ENCODE measurements at places on chromosomes 4 and X. TPM values are rescaled to one million over a fixed set of nuclear protein-coding genes. Genes with fewer than 3 reads are reported as not detected.

- DNase-seq = no peak
Observed at GRCh38 chr4:8555716-8556115, 24.5 kb upstream of the GPR78 start.

DNA sequence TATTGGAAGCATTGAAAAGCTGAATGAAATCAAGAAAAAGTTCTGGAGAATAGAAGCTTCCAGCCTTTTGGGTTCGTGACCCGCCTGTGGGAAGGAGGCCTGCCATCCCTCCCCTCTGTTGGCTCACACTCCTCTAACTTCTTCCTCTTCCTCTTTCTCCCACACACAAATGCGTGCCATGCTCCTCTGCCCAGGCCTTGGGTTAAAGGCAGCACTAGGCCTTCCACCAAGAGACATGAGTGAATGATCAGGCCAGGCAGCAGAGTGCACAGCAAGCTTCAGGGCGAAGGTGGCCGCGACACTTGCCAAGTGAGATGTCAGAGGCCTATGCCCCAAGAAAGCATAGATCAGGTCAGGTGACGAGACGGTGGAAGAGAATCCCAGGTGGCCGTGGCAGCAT, 38.4 kb downstream of the FAM193A start:
- DNase-seq = no peak

DNA sequence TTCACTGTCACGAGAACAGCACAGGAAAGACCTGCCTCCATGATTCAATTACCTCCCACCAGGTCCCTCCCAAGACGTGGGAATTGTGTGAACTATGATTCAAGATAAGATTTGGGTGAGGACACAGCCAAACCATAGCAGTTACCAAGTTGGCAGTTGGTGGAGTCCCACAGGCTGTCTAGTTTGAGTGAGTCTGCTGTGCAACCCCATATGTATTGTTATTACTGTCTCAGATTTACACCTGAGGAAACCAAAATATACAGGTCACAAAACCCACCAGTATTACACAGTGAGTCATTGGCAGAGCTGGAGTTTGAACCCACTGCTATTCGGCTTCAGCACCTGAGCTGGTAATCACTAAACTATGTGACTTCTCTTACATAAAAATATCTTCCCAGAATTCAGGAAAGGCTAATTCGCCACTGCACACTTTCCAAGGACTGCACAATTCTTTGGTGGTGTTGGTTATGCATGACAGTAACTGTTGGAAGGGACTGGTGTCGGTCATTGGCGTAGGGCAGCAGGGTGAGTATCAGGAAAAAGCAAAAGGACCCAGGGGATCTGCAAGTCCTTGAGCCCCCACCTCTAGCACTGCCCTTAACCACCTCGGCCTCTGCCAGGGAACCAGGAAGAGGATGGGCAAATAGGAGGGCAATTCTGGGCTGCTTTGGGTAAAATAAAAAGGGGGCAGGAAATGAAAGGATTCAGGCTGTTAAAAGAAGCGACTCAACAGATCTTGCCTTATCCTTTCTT, 110.1 kb downstream of the USP46 start:
- no peak for DNase-seq

- no peak for DNase-seq
Observed at GRCh38 chrX:37454537-37455285, 105.5 kb downstream of the PRRG1 start.

GRCh38 chr4:28730304-28730703, 1869.7 kb downstream of the STIM2 start:
- DNase-seq = no peak

GRCh38 chr4:114385195-114385985, 213.2 kb upstream of the UGT8 start:
- no peak for DNase-seq

- DNase-seq = no peak
Observed at GRCh38 chr4:108227923-108228322, 59.2 kb upstream of the LEF1 start.

- no peak for DNase-seq
Observed at GRCh38 chrX:37862851-37863250, 15.5 kb upstream of the DYNLT3 start.

- DNase-seq = peak; percentile 54
Observed at GRCh38 chr4:73676861-73677323, 56.7 kb upstream of the RASSF6 start.

DNA sequence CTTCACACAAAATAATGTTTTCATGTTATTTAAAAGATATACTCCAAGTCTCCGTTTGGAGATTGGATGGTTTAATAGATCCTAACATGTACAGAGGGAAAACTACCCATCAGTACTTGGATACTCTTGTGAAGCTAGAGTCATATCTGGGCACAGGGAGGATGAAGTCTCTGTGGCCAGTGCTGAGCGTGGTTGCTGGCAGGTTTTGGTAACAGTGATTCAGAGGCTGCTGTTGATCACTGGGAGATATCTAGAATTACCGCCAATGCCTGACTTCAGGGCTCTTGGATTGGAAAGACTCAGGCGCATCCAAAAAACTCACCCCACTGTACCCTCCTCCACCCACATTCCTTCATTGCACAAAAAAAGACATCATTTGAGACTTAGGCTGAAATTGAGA, 107.2 kb upstream of the PGRMC2 start:
- no peak for DNase-seq

GRCh38 chrX:22247169-22247568, 25.5 kb upstream of the CBLL2 start:
- DNase-seq = no peak

GRCh38 chr4:181599134-181599533, 644.1 kb upstream of the TENM3 start:
- no peak for DNase-seq

DNA sequence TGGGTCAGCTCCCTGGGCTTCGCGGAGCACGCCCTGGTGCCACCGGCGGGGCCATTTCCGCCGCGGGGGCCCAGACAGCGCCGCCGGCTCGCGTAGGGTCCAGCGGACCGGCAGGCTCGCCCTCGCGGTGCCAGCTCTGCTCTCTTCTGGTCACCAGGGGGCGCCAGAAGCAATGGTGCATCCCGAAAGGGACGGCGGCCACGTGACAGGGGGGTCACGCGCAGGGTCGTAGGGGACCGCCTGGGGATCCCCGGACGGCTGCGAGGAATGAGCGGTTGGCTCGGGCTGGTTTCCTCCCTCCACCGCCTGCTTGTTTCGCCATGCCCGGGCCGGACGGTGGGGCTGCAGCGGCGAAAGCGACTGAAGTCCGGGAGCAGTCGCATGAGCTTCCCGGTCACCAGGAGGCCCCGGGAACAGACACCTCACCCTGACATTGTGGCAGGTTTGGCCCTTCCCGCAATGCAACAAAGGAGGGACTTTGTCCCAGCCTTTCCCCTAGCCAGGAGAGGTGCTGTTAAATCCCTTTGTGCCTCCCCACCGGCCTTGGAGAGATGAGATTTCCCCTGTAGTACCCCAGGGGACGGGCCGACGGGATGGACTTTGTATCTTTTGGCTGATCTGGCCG, 15.8 kb downstream of the ZCCHC12 start:
- peak; percentile 72 for DNase-seq

Gene ALPK1
- 37.5 TPM for total RNA-seq

Gene MAGEA3
- not detected for total RNA-seq
